CD4-positive, alpha-beta T cell treated with Interleukin-10 for 1 hour (primary cell): ENCODE measurements at places on chromosomes 7 and 10.

- no peak for DNase-seq
Measured at GRCh38 chr7:117986645-117987269, 113.5 kb upstream of the CTTNBP2 start.

DNA sequence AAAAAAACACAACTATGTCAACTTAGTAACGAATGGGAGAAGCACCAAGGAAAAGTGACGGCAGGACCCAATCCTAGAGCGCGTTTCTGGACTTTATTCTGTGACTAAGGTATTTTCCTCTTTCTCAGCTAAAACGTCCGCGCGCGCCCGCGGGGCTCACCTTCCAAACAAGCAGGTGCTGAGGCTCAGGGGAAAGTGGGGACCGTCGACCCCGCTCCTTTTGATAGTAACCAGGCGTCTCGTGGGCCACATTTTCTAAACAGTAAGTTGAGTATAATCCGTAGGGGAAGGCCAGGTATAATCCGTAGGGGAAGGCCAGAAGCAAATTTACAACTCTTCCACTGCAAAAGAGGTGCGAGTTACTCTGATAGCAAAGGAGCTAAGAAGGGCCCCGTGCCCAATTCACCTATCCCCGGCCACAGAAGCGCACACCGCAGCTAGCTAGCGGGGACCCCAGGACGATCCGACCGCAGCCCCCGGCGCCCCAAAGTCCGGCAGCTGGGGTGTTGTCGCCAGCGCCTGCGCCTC is 743 bp downstream of the MKI67 start:
- no peak for DNase-seq

DNA sequence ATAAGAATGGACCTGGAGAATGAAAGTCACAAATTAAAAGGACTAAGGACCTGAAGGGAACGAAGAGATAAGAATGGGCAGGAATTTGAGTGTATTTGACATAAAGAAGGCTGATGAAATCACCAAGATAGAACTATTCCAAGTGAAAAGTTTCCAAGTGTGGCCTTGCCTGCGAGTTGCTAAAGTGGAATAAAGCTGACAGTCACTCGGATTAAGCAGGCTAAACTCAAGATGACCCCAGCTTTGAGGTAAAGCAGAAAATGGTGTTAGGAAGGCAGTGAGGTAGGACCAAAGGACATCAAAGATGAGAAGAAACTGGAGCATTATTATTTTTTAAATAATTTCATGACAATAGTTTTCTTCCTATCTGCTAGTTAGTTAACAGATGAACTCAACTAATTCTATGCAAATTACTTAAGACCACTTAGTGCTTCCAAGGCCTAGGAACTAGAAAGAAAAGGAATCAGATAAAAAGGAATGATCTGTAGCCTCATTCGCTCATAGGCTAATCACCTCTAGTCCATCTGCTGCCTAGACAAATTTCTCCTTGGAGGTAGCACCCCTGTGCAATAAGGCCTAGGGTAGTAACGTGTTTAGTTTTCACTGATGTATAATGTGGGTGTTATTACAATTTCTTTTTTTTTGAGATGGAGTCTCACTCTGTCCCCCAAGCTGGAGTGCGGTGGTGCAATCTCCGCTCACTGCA is 34.5 kb downstream of the EZH2 start:
- DNase-seq, result no peak

- no peak for DNase-seq
Measured at GRCh38 chr10:2005546-2005945, 268.2 kb upstream of the ADARB2 start.

DNA sequence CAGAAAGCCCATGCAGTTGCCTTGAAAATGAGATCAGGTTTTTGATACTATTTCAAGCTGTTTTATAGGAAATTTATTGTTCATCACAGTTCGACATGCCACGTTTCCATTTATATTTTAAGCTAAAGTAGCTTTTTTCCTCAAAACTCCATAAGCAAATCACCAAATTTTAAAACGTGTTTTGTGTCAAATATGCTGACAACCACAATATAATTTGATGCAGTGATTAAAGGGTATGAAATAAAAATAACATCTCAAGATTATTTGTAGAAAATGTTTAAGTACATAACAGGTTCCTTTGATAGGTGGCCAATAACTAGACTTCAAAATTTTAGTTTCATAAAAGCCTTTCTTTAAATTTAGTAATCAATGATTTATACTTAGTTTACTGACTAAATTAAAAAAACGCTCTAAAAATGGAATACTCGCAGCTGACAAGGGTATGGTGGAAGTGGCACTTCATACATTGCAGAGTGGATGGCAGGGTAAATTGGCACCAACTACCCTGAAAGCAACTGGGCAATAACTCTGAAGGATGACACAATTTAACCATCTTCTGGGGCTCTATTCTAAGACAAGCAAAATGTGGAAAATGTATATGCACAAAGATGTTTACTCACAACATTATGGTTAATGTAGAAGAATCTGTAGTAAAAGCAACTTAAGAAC is 481.6 kb downstream of the TNS3 start:
- no peak for DNase-seq

DNA sequence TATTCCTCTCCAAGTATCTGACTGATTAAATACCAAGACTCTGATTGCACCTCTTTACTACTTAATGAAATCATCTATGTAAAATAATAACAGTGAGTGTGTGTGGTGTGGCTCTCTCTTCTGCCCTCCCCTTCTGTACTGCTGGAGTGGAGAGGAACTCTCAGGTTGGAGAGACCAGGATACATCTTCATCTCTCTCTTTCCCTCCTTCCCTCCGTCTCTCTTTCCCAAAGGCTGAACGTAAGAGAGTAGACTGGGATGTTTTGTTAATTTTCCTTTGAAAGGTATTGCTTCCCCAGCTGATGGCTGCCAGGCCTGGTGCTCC is 272 bp upstream of the GJC3 start:
- no peak for DNase-seq

DNA sequence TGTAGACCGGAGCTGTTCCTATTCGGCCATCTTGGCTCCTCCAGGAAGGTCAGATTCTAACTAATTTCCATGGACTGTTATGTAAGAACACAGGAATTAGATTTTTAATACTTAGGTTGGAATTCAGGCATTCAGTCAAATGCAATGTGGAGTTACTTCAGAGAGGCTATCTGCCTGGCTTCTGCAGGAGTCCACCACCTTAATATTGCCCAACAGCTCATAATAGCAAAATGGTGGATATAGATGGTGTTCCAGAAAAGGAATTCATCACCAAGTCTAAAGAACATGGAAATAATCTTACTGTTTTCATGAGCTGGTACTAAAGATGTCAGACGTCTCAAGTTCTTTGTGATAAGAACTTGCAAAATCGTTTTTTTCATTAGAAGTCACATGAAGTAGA is 39.5 kb downstream of the CRHR2 start:
- DNase-seq, result no peak

DNA sequence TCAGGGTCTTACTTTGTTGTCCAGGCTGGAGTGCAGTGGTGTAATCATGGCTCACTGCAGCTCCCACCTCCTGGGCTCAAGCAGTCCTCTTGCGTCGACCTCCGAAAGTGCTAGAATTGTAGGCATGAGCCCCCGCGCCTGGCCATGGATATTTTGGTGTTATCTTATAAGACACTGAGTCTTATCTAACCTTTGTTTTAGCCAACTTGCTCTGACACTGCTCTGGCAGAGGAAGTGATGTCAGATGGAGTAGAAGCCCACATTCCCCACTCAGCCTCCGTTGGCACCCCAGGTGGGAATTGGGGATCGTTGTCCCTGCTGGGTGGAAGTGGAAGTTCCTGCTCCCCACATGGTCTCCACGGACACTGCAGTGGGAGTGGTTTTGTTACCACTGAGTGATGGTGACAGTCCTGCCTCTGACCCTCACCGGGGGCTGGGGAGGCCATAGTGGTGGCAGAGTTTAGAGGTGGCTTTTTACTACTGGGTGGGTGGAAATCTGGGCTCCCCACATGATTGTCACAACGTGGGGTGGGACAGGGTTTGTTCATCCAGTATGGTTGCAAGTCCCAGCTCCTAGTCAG is 98.9 kb downstream of the ANKRD61 start:
- no peak for DNase-seq

GRCh38 chr7:37920849-37921805 is 687 bp downstream of the EPDR1 start:
- DNase-seq, result no peak

GRCh38 chr7:73308074-73308664 is 457 bp downstream of the NSUN5 start:
- DNase-seq, result no peak

GRCh38 chr10:80609331-80609730 is 71.6 kb downstream of the SH2D4B start:
- DNase-seq, result no peak

GRCh38 chr10:114683593-114683992 is 25.5 kb upstream of the ABLIM1 start:
- DNase-seq, result no peak

DNA sequence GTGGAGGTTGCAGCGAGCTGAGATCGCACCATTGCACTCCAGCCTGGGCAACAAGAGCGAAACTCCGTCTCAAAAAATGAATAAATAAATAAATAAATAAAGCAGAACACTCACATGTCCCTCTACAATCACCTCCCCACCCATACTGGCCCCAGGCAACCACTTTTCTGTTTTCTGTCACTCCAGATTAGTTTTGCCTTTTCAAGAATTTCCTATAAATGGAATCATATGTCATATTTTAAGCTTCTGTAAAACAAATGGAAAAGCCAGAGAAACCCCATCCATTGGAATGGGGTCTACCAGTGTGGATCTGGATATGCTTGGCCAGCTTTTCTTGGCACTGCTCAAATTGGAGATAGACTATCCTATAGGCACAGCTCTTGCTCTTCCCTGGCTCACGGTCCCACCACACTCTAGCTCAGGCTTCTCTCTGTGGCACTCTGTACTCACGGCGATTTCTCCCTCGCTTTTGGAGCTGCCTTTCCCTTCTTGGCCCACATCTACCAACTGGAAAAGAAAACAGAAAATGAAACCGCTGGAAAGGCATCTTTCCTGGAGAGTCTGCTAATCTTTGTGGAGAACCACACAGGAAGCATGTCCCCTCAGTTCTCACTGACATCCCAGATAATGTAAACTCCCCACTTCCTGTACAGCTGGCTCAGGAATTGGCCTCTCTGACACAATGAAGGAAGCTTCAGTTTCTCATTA is 210.1 kb downstream of the JCAD start:
- no peak for DNase-seq

DNA sequence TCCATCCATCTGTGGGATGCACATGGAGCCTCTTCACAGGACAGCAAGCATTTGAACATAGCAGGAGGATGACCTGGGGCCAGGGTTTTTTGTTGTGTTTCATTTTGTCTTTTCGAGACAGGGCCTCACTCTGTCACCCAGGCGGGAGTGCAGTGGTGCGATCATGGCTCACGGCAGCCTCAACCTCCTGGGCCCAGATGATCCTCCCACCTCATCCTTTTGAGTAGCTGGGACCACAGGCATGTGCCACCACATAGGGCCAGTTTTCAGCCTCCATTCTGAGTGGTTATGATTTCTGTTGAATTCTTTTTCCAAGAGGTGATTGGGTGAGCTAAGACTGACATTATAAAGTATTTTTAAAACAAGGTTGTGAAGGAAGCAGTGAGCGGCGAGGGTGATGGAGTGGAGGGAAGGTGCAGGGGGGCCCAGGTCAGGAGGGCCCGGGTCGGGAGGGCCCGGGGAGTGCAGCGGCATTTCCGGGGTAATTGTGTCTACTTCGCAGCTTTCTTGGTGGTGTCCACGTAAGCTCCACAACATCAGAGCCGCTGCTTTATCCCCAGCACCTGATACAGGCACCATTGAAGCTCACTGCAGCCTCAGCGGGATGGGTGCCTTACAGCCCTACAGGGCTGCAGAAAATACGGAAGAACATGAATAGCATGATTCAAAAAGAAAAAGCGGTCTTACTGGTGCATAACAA is 12.0 kb upstream of the LARP4B start:
- no peak for DNase-seq

GRCh38 chr10:63391812-63392211 is 74.0 kb downstream of the JMJD1C start:
- DNase-seq, result no peak

DNA sequence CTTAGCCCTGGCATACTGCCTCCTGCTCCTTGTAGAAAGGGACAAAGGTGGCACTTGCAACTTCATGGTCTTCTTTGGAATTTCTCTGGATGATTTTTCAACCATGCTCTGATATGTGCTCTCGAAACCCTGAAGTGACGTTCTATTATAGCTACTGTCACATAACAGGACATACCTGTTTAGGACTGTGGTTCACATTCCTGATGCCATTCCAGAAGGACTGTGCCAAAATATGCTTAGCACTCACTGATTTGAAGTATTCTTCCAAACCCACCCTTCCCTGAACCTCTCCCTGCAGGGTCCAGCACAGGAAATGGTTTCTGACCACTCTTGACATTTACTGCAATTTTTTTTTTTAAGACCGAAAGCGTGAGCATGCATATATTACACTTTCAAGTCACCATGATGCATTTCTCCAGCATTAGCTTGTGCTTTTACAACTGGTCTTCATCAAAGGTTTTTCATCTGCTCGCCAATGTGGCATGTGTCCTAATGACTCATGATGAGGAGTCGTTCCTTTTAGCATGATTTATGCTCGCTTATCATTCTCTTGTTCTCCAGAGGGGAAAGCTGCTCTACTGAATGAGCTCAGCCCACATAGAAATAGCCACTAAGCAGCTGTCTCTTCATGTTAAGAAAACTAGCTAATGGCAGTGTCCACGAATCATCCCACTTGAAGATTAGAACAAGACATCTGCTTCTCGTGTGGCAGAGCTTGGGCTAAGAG is 135.2 kb downstream of the ADAM12 start:
- no peak for DNase-seq

DNA sequence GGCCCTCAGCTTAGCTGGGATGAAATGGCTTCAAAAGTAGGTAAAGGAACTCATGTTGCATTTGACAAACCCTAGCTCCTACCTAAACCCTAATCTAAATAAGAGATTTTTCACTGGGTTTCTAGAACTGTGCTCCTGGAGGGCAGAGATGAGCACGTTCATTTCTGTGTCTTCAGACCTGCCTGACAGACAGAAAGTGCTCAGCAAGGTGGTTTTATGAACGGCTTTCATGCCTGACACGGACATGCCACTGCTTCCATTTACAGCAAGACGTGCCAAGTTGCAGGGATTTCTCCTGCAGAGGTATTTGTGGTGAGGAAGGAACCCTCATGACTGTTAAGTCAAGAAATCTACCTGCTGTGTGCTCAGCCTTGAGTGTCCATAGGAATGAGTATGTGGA is 83.5 kb upstream of the KMT2C start:
- no peak for DNase-seq

GRCh38 chr7:93316730-93317129 is 84.6 kb downstream of the VPS50 start:
- no peak for DNase-seq

- no peak for DNase-seq
Measured at GRCh38 chr7:28505867-28506266, 93.5 kb downstream of the CREB5 start.

- DNase-seq, result no peak
Measured at GRCh38 chr10:118511711-118512110, 83.7 kb downstream of the PRLHR start.

DNA sequence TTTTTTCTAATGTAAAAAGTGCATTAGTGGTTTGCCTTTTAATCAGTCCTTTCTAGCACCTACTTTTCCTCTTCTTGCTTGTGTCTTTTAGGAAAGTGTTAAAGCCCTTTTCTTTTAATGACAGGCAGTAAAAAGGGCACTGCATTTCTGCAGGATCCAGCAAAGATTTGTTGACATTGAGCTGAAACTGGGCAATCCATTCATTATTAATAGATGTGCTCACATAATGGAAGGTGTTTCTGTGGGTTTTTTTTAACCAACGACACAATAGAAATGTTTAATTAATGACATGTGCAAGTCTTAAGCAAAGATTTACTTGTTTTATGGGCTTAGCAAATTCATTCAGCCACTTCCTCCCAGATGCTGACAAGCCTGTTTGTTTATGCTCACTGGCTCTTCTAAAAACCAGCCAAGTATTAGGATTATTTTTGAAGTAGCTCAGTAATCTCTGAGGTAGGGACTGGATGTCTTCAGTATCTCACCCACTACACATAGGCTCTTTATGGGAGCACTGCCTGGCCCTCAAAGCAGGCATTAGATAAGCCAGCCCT is 1201.1 kb downstream of the SORCS1 start:
- DNase-seq, result no peak
